ENCODE measurements at places on chromosomes 4 and X. TPM values are rescaled to one million over a fixed set of nuclear protein-coding genes. Genes with fewer than 3 reads are reported as not detected.

MAGEA9B gene
- total RNA-seq = not detected

GRCh38 chr4:153645183-153645582 lies 38.9 kb upstream of the TLR2 start:
- DNase-seq = no peak

ARX gene
- total RNA-seq = 0.10 TPM

DNA sequence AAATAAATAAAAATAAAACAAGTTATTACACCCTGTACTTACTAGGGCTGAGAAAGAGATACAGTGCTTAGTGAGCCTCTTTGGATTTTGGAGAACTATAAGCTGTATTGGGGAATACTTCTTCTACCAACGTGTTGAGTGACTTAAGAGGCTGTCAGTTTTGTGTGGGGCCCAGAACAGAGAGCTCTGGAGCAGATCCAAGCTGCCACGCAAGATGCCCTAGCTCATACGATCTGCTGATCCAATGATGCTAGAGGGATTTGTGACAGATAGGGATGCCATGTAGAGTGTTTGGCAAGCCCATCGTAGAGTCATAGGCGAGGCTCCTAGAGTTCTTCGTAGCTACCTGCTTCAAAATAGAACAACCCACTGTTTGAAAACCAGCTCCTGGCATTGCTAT lies 60.3 kb upstream of the KLF3 start:
- no peak for DNase-seq

DNA sequence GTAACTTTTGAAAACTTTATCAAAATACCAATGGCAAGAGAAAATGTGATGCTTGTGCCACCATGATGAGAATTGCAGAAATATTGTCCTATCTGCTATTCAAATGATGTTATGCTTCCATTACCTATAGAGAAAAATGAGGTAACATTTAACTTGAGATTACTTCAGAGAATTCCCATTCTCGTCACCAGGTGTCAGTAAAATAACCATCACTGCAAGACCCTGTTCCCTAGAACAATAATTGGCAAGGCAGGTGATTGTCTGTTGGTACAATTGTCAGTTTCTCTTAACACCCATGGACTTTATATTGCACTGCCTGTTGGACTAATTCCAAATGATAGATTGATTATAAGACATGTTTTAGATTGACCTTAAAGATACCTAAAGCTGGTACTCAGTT lies 179.9 kb downstream of the GABRG1 start:
- DNase-seq = no peak

DNA sequence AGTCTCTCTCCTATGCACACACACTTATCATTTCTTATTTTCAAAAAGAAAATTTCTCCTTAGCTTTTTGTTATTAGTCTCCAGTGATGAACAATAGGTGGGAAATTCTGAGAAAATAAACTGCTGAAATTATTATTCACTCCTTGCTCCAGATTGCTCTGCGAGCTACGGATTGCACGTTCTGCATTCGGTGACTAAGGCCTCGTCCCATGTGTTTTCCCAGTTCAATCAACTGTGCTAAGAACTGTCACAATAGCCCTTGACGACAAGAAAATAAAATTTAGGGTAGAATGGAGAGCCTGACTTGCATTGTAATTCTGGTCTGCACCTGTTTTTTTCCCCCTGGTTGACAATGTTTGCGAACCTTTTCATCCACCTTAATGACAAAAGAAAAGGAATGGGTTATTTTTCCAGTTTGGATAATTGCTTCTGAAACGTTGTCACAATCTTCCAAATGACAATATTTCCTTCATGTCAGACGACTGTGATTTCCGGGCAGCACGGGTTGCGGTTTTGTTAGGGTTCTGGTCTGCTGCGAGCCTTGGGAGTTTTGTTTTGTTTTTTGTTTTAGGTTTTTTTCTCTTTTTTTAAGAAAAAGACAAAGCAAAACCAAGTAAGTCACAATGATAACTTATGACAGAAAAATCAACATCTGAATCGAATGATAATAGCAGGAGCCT lies 124.5 kb upstream of the NOCT start:
- no peak for DNase-seq

GRCh38 chrX:10379878-10380277 lies 223.1 kb downstream of the CLCN4 start:
- no peak for DNase-seq

DNA sequence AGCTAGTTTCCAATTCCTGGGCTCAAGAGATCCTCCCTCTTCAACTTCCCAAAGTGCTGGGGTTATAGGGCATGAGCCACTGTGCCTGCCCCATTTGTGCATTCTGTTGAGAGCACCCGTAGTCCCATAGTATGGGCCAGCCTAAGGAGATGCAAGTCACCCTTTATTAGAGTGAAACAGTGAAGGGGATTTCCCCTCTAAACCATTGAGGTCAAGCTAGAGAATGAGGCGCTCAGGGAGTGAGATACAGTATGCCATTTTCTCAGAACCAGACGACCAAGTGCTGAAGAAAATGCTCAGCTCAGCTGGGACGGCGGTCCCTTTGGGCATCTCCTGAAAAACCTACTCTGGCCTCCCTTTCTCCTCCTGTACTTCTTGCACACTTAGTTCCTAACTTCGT lies 18.7 kb downstream of the RNF4 start:
- DNase-seq = no peak

DNA sequence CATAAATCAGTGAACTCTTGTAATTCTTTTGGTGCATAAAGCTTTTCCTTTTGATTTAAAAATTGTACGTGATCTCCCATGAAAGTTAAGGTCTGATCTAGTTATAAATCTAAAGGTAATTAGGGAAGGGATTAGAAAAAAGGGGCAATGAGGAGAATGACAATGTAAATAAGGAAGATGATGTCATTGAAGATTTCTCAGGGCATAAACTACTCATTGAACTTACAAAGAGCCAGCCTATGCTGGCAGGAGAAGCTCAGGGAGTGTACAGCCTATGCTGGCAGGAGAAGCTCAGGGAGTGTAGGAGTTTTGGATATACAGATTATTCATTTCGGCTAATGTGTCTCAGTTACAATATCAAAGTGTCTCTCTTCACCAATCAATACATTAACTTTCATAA lies 1533.5 kb upstream of the ADGRL3 start:
- DNase-seq = no peak

DNA sequence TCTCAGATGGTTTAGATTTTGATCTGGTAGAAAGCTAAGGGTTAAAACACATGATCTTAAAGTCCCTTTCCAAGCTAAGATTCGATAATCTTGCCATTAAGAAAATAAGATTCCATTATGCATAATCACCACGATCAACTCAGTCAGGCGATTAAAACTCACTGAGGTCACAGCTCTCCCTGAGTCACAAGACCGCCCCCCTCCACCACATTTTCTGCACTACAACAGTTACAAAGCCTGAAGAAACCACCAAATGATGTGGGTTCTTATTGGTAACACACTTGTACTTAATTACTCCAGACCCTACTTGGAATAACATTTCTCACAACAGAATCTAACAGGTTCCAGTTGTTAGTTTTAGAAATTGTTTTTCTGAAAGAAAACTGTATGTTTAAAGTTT lies 62.8 kb downstream of the SH3KBP1 start:
- peak; percentile 33 for DNase-seq

DNA sequence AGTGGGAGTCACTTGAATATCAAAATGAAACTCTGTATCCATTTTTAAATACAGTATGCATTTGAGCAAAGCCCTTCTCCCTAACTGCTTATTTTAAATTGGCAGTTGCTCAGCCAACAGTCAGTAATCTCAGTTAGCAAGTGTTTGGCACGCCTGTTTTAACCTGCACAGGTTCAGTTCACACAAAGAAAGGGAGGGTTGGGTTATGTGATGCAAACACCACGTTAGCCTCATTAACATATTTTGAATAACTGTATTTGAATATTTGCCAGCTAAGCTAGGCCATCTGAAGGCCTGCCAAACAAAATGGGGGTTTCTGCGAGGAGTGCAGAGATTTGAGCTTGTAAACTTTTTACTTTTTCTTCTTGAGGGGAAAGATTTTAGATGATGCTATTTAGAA lies 19.8 kb downstream of the GAB1 start:
- DNase-seq = no peak

GSX2 gene
- total RNA-seq = not detected

RASGEF1B gene
- not detected for total RNA-seq

GRCh38 chr4:7418131-7418943 lies 16.4 kb downstream of the PSAPL1 start:
- DNase-seq = no peak

DNA sequence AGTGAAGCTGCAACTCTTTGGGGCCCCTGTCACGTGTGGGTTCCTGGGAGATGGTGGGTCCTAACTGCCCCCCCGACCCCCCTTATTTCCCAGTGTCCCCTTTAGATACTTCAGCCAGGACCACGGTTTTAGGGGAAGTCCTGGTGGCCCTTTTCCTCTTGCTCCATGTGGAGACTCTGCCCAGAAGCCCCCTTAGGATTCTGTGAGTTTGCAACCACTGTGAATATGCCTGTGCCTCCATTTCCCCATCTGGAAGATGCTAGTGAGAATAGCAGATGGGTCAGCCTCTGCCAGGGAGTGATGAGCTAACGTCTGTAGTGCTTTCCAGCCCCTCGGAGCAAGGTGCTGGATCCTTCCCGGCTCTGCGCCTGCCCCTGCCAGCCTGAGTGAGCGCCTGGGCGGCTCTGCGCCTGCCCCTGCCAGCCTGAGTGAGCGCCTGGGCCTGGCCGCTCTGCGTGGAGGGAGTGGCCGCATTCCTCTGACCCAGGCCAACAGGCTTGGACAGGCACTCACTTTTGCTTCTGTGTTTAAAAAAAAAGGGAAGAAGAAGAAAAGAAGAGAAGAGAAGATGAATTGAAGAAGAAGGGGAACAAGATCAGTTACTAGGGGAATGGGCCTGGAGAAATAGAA lies 6.7 kb upstream of the CITED1 start:
- no peak for DNase-seq

- peak; percentile 18 for DNase-seq
These were observed 20.8 kb downstream of the FGFRL1 start for GRCh38 chr4:1031956-1032795.

FGA gene
- not detected for total RNA-seq

- no peak for DNase-seq
These were observed 65.0 kb downstream of the MAPK10 start for GRCh38 chr4:86294883-86295282.

DNA sequence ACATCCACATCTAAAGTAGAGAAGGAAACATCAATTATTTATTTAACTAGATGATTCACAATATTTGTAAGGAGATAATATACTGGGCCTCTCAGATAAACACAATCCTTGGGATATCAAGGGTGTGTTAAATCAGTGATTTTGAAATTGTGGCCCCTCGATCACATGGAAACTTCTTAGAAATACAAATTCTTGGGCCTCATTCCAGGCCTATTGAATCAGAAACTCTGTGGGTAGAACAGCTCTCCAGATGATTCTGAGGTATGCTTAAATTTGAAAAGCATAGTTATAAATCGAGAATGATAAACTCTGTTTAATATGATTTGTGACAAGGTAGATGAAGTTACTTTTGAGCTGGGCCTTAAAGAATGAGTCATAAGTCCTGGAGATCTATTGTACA lies 64.3 kb upstream of the GPR174 start:
- DNase-seq = peak; percentile 11

WDR44 gene
- 18.5 TPM for total RNA-seq

- DNase-seq = no peak
These were observed 197.2 kb downstream of the GRXCR1 start for GRCh38 chr4:43089730-43090129.

DNA sequence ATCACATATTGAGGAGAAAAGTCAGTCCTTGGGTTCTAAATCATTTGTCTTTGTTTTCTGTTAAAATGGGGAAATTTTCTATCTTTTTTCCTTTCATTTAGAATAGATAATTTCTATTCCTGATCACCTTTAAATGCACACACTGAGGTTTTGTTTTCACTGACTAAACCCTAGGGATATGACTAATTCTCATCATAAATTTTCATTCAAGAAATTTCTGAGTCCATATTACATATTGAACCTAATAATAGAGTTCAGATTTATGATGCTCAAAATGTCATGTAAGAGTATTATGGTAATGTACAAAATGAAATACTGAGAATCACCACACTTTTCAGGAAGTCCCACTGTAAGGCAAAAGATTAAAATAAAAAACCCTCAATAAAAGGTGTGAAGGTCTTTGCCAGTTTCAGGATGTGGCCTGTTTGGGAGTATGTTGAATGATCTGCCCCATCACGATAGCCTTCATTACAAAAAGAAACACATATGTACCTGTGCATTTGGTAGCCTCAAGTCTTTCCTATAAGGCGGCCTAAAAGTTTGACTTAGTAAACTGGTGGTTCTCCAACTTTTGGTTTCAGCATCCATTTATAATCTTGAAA lies 49.4 kb downstream of the LEF1 start:
- DNase-seq = no peak

- DNase-seq = no peak
These were observed 9.8 kb downstream of the AKAP17A start for GRCh38 chrX:1601051-1601767.

- DNase-seq = no peak
These were observed 28.1 kb upstream of the FRMPD3 start for GRCh38 chrX:107421337-107421861.

MAD2L1 gene
- 5.5 TPM for total RNA-seq

- no peak for DNase-seq
These were observed 1207.4 kb downstream of the ADGRL3 start for GRCh38 chr4:62407534-62407933.

HSFX3 gene
- 0.32 TPM for total RNA-seq

- peak; percentile 69 for DNase-seq
These were observed 6.0 kb upstream of the PDGFC start for GRCh38 chr4:156977435-156978160.

CTSO gene
- total RNA-seq = 32.9 TPM

XAGE1A gene
- total RNA-seq = not detected

LONRF3 gene
- 1.8 TPM for total RNA-seq

- DNase-seq = no peak
These were observed 76.1 kb downstream of the AMMECR1 start for GRCh38 chrX:110241816-110242215.

GRCh38 chr4:6092131-6092530 lies 73.9 kb upstream of the C4orf50 start:
- DNase-seq = no peak

NUDT6 gene
- total RNA-seq = 8.7 TPM

SMIM10L2A gene
- total RNA-seq = 0.08 TPM

DHRSX gene
- total RNA-seq = 40.7 TPM

DNA sequence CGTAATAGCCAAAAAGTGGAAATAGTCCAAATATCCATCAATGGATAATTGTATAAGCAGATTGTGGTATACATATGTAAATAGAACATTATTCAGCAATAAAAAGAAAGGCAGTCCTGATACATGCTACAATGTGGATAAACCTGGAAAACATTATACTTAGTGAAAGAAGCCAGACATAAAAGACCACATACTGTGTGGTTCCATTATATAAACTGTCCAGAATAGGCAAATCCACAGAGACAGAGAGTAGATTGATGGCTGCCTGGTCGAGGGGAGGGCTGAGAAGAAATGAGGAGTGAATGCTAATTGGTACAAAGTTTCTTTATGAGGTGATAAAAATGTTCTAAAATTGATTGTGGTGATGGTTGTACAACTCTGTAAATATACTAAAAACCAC lies 397.4 kb upstream of the RPS6KA3 start:
- DNase-seq = no peak

DNA sequence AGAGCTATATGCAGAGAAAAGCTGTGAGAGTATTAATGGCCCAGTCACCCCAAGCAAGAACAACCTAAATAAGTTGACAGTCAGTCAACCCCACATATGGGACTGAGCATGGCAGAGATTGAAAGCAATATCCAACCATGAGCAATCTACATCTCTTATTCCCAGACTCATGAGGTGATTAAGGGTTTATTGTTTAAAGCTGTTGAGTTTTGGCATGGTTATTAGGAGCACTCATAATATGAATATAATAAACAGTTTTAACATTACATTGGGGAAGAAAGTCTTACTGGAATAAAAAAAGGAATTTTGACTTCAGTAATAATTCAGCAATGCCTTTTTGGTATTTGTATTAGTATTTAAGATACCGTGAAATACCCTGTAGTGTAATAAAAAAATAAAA lies 1627.4 kb downstream of the STIM2 start:
- no peak for DNase-seq

PABPC1L2B gene
- total RNA-seq = not detected

Data from myocyte (in vitro differentiated cells).